Left ventricle myocardium superior (tissue), 1 donor: ENCODE measurements at places on chromosomes 13 and 19. TPM values are rescaled to one million over a fixed set of nuclear protein-coding genes. Genes with fewer than 3 reads are reported as not detected.

- DNase-seq: peak; percentile 55
Measured at GRCh38 chr19:49515767-49516166, 3.3 kb downstream of the FCGRT start.

DNA sequence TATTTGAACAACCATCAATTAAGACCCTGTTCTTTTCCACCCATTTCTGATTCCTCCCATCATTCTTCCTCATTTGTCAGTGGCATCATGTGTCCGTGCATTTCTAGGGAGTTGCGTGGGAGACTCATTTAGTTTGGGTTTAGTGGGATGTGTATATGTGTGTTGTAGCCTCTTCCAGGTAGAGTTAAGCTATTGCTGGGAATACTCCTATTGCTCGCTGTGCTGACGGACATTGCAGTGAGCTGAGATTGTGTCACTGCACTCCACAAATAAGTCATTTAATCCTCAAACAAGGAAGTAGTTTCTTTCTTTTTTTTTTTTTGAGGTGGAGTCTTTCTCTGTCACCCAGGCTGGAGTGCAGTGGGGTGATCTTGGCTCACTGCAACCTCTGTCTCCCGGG, 42.2 kb upstream of the RCBTB2 start:
- DNase-seq: no peak

- DNase-seq: no peak
Measured at GRCh38 chr13:110070046-110070445, 236.9 kb downstream of the COL4A1 start.

DNA sequence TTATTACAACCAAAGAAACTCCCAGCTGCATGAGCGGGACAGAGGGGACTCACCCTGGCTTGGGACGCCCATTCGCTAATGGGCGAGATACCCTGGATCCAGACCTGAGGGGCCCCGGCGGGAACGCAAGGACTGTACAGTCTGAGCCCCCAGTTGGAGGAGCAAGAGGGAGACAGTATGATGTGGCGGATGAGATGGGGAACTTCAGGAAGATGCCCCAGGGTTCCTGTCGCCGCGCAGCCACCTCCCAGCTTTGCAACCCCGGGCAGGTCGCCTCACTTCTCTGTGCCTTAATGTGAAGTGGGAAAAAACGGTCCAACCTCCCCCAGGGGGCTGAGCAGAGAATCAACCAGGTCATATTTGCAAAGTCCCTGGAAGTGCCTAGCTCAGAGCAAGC, 2.5 kb downstream of the NPAS1 start:
- DNase-seq: no peak

PLK5 gene
- total RNA-seq: not detected

SIGLEC5 gene
- 0.84 TPM for total RNA-seq
